ENCODE measurements at places on chromosomes 3 and 15.
A peak's percentile ranks its signal among the peaks of the same experiment; 100 is the strongest.

DNA sequence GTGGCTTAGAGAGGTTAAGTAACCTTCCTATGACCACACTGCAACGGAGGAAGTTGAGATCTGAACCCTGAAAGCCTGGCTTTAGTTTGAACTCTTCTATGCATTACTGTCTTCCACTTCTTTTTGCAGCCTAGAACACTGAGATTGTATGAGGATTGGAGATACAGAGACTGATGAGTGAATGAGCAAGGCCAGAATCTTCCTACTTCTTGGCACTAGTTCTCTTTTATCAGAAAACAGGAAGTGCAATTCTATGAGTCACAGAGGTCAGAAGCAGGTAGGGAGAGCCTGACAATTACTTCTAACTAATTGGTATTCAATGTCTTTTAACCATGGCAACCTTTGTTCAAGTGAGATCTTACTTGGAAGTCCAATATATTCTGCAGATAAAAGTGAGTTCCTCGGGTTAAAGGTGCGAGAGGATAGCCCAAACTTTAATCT, 219.0 kb downstream of the SHQ1 start:
- no peak for DNase-seq

- no peak for DNase-seq
Measured at GRCh38 chr15:68372291-68372811, 59.6 kb downstream of the ITGA11 start.

- no peak for DNase-seq
Measured at GRCh38 chr3:158018462-158018861, 87.8 kb downstream of the SHOX2 start.

DNA sequence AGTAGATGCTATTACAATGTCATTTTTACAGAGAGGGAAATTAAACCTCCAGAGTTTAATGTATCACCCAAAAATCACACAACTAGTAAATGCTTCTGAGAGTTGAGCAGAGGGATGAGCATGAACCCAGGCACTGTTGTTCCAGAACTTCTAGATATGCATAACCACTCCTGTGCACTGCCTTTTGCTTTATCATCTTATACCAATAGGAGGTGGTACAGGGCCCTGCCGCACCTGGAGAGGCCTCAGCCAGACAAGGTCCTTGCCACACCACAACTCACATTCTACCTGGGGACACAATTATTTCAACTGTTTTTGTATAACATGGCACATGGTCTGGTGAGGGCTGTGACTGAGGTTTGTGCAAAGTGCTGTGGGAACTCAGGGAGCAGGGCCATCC, 78.5 kb upstream of the NTRK3 start:
- no peak for DNase-seq

GRCh38 chr3:180881065-180881801, 31.2 kb upstream of the FXR1 start:
- DNase-seq: no peak

- no peak for DNase-seq
Measured at GRCh38 chr3:38130631-38131065, 6.3 kb downstream of the ACAA1 start.

GRCh38 chr3:196662711-196663571, 23.4 kb downstream of the NRROS start:
- no peak for DNase-seq

- DNase-seq: peak; percentile 54
Measured at GRCh38 chr15:91271565-91272153, 171.6 kb downstream of the SV2B start.

DNA sequence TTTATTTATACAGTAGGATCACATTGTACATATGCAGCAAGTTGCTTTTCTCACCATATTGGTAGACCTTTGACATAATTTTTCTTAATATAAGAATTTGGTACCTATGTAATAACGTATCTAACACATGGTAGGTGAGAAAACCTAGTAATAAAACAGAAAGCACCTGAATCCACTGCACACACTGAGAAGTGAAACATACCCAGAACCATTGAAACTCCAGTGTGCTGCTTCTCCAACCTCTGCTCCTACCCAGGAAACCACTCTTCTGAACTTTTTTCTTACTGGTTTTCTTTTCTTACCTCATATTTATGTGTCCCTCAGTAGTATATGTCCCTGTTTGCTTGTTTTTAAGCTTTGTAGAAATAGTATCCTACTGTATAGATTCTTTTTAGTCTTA, 293.0 kb downstream of the UBE2E2 start:
- DNase-seq: no peak

GRCh38 chr3:193895409-193895808, 240.5 kb upstream of the HES1 start:
- DNase-seq: no peak
